ENCODE measurements at places on chromosomes 2 and 18. TPM values are rescaled to one million over a fixed set of nuclear protein-coding genes. Genes with fewer than 3 reads are reported as not detected.

- no peak for DNase-seq
Observed at GRCh38 chr2:5839550-5839949, 147.4 kb downstream of the SOX11 start.

GRCh38 chr2:148802448-148803220 lies 72.4 kb upstream of the KIF5C start:
- DNase-seq = no peak

DNA sequence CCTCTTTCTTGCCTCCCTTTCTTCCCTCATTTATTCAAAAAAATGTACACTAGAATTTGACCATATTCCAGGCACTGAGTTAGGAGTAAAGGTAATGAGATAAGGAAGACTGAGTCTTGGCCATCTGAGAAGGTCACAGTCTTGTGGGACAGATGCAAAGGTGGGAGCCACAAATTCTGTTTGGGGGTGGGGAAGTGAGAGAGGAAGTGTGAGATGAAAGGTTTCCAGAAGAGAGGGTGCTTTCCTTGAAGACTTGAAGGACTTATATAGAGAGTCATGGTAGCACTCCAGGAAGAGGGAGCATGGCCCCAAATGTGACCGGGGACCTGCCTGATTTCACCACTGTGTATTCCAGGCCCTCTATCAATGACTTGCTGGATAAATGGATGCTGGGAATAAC lies 320.6 kb downstream of the LPIN1 start:
- no peak for DNase-seq

DNA sequence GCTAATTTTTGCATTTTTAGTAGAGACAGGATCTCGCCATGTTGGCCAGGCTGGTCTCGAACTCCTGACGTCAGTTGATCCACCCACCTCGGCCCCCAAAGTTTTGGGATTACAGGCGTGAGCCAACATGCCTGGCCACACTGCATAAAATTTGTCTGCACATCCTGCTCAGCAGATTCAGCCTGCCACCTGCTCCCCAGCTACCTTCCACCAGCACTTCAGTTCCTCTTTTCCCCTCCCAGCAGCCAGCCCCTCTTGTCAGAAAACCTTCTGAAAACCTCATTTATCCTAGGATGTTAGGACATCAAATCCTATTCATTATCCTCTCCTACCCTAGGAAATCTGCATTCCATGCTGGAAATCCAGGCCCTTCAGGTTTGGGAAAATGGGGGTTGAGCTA lies 99.4 kb upstream of the STPG4 start:
- no peak for DNase-seq

- no peak for DNase-seq
Observed at GRCh38 chr2:231277962-231278361, 79.5 kb downstream of the ARMC9 start.

DYSF gene
- not detected for total RNA-seq

HJURP gene
- 5.8 TPM for total RNA-seq
